ENCODE measurements at places on chromosomes 5 and 9.

- DNase-seq = no peak
- H3K36me3 ChIP-seq = no peaks in the 10 kb centered on the region
- peaks cover 3% of the 10 kb centered on the region for H3K4me1 ChIP-seq
These were observed 9.7 kb upstream of the NEK6 start for GRCh38 chr9:124248066-124248465.

- peak; percentile 84 for DNase-seq
- peaks cover 38% of the 10 kb centered on the region for H3K4me1 ChIP-seq
- H3K27ac ChIP-seq = peak overlapping the region; percentile 99
- peak overlapping the region; percentile 77 for H3K4me3 ChIP-seq
These were observed 2.8 kb downstream of the CD74 start for GRCh38 chr5:150409638-150410523.

DNA sequence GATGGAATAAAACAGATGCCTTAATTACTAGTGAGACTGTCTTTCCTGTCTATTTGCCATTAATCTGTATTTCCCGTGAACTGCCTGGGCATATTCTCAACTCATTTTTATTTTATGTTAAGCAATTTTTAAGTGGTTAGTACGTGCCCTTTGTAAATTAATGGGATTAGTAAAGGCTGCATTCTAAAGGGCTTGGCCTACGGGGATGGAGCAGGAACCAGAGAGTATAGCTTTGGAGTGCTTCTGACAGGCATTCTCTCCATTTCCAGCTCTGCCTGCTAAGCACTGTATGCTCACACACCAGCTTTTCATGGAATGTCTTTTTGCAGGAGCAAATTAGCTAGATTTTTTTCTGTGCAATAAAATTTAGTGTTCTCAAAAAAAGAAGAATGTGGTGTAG, 241.2 kb downstream of the MCTP1 start:
- no peaks in the 10 kb centered on the region for H3K36me3 ChIP-seq
- no peaks in the 10 kb centered on the region for H3K27me3 ChIP-seq
- no peak overlapping the region for H3K4me3 ChIP-seq
- DNase-seq = no peak
- H3K4me1 ChIP-seq = peaks cover 26% of the 10 kb centered on the region

GRCh38 chr5:34526682-34527305, 129.3 kb upstream of the RAI14 start:
- DNase-seq = no peak
- peaks cover 10% of the 10 kb centered on the region for H3K4me1 ChIP-seq
- H3K27me3 ChIP-seq = no peaks in the 10 kb centered on the region
- no peak overlapping the region for H3K27ac ChIP-seq
- no peak overlapping the region for H3K4me3 ChIP-seq

GRCh38 chr5:81748556-81748955, 2.3 kb downstream of the SSBP2 start:
- H3K4me1 ChIP-seq = peaks cover 27% of the 10 kb centered on the region
- H3K27ac ChIP-seq = no peak overlapping the region
- no peak overlapping the region for H3K4me3 ChIP-seq
- H3K36me3 ChIP-seq = no peaks in the 10 kb centered on the region
- no peaks in the 10 kb centered on the region for H3K27me3 ChIP-seq
- no peak for DNase-seq
